ENCODE measurements at places on chromosomes 7 and 10.
A peak's percentile ranks its signal among the peaks of the same experiment; 100 is the strongest.

DNA sequence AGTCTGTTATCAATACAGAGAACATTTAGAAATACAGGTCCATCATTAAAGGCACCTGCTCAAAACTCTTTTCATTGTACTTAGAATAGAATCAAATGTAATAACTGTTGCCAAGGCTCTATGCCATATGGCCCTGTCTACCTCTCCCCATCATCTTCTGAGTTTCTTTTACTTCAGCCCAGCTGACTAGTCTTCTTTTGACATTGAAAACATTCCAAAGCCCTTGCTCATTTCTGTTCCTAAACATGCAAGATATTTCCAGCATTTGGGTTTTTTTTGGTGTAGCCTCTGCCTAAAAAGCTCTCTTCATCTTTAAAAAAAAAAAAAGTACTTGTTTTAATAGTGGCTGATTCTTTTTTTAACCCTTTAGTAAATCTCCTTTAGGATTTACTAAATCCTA lies 165.5 kb upstream of the SMIM30 start:
- no peak for DNase-seq

DNA sequence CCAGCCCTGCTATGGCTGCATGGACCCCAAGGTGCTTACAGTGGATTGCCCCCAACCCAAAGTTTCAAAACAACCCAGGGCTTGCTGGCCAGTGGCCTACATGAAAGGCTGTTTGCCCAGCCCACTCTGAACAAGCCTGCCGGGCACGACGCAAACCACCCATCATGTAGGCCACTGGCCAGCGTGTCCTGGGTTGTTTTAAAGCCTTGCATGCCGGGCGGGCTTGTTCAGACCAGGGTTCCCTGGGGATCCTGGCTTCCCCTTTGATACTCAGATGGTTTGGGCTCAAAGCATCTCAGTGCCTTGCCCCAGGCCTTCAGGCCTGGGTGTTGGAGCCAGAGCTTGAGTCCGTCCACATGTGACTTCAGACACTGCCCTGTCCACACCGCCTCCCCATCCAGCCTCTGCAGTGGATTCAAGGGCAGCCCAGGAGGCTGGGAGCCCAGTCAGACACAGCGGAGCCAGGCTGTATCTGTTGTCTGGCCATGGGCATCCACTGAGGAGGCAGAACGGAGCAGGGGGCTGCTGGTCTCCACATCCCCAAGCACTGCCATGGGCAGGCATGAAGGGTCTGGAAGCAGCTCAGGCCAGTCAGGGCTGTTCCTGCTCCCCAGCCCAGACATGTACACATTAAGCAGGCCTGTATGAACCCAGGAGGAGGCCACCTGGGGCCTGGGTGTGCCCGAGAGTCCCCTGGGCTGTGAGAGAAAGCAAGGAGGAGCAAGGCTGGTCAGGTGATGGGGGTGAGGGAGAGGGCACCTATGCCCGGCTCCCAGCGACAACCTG lies 4.0 kb upstream of the ADIRF start:
- no peak for DNase-seq

DNA sequence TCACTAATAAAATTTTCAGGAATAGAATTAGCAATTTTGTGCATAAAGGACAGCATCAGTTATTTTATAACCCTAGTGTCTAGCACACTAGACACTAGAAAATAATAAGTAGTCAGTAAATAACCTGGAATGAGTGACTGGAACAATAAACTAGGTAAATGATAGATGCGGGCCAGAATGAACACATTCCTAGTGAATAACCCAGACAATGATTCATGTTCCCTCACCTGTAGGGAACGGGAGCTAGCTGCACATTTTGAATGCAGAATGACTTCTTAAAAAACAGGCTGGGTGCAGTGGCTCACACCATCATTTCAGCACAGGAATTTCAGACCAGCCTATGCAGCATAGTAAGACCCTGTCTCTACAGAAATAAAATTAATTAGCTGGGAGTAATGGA lies 3.2 kb upstream of the ATOH7 start:
- no peak for DNase-seq

DNA sequence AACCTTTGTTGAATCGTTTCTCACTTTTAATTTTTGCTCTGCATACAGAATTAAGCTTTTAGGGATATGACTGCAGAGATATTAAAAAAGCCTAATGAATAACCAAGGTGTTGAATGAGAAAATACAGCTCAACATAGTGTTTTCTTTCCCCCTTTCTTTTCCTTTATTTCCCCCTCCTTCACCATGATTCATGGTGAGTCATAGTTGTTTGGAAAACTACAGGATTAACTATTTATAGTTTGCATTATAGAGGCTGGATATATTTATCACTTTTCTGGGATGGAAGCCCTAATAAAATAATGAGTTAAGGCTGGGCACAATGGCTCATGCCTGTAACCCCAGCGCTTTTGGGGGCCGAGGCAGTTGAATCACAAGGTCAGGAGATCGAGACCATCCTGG lies 115.0 kb downstream of the DNAJB9 start:
- DNase-seq, result no peak

- no peak for DNase-seq
Measured at GRCh38 chr10:28298951-28299350, 3.9 kb downstream of the MPP7 start.

GRCh38 chr10:60169111-60169510 lies 220.6 kb downstream of the ANK3 start:
- DNase-seq, result no peak

DNA sequence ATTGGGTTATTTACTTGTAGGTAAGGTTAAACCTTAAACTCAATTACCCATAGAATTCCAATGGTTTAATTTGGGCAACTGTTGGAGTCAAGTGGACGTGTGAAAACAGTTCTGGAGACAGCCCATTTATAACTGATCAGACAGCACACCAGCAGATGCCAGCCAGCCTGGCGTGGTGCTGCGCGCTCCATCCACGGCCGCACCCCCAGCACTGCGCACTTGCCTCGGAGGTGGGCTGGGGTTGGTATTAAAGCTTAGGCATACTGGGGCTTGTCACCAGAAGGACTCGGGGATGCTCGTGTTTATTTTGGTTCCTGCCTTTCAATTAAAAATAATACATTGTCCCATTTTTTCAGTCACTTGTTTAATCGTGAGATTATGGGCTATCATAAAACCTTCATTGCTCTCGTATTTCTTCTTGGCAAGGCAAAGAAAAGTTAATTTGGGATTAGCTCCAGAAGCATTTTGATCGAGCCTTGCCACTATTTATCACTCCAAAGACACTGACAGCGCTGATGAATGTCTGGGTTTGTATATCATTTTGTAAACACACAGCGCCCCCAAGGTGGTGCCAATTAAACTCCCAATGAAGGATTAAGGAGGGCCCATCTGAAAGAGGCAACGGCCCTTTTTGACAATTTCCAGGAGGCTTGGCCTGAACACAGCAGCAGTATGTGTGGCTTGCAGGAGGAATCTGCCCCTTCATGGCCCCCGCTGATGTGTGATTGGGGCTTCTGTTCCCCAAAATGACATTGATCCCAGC lies 204.5 kb upstream of the CXCL12 start:
- DNase-seq, result no peak

DNA sequence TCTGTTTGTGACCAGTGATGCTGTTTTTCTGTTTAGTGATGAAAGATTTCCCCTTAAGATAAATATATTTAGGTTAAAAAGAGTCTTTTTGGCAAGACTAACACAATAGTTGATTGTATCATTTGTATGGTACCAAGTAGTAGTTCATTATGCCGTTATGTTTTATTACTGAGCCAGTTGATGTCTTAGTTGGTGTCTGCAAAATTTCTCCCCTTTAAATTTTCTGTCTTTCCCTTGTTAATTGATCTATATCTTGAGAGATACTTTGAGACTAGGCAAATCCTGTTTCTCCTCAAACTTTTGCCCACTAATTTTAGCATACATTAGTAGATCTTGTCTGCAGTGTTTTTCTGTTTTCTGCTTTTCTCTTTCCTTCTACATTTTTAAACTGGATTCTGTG lies 21.7 kb downstream of the UBE3C start:
- DNase-seq, result no peak

DNA sequence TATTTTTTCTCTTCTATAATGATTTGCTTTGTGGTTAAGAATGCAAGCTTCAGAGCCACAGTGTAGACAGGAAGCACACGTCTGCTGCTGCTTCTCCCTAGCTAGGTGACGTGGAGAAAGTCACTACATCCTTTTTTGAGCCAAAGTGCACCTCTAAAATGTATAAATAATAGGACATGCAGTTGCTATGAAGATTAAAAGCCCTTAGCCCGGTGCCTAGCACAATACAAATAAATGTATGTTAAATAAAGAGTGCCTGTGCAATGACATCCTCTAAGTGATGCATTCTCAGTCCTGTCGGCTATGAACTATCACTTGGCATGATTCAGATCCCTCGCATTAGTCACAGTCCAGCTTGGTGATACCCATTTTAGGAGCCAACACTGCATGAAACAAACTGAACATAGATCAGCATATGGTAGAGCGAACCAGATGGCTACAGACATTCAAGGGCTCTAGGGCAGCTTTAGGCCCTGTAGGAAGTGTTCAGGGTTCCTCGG lies 4.8 kb upstream of the TRDMT1 start:
- peak; percentile 12 for DNase-seq

DNA sequence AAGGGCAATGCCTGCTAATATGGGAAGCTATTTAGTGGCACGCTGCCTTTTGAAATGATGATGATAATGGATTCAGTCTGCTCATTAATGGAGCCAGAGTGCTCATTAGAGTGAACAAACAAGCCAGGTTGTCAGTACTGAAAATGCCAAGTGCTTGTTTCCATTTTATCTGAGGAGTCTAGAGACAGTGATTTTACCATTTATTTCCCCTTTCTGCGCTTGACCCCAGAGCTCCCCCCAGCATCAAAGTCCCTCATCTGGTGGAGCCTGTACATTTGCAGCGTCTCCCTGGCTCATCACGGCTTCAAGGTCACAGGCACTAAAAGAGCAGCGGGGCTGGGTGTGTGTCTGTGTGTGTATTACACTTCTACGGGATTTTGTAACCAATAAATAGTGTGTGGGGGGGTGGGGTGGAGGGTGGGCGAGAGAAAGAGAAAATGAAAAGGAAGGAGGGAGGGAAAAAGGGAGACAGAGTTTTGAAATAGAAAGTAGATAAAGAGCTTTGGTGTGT lies 553.8 kb downstream of the TFEC start:
- no peak for DNase-seq

- no peak for DNase-seq
Measured at GRCh38 chr10:119403921-119404320, 138.6 kb downstream of the RGS10 start.

DNA sequence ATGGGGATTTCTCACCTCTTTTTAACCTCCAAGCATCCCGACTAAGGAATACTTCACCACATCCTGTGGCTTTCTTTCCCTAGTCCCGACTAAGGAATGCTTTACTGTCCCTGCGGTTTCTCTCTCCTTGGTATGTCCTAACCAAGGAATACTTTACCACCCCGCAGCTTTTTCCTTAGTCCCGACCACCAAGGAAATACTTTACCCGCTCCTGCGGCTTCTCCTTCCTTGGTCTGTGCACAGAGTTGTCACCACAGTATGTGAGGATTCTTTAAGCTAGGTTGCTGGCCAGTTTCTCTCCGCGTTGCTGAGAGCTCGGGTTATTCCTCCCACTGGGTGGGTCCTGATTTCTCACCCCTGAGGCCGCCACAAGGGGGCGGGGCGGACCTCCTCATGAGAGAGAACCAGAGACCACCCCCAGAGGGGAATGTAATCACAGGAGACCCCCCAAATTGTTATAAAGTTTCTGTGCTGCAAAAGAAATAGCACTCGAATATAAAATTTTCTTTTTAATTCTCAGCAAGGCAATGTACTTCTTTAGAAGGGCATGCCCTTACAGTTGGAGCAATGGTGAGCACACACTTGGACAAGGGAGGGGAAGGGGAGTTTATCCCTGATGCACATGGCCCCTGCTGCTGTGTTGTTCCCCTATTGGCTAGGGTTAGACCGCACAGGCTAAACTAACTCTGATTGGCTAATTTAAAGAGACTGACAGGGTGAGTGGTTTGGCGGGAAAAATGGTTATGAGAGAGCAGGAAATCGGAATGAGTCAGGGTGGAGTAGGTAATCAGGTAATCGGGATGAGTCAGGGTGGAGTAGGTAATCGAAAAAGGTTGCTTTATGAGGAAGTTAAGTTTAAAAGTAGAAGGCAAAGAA lies 12.8 kb downstream of the SUGCT start:
- no peak for DNase-seq

DNA sequence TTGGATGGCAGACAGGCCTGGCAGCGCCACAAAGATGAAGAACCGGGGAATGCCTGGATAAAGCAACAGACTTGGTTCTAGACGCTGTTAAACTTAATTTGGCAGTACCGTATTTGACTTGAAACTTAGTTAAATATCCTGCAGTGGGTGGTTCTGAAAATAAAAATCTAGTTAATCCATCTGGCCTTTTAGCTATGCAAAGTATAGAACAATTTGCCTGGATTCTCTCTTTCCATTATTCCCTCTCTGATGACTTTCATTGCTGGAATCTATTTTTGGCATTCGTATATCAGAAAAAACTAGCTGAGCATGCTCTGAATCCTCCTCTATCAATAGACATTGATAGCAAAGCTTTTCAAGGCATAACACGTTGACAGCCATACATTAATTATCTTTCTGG lies 203.6 kb downstream of the MACC1 start:
- DNase-seq, result no peak

DNA sequence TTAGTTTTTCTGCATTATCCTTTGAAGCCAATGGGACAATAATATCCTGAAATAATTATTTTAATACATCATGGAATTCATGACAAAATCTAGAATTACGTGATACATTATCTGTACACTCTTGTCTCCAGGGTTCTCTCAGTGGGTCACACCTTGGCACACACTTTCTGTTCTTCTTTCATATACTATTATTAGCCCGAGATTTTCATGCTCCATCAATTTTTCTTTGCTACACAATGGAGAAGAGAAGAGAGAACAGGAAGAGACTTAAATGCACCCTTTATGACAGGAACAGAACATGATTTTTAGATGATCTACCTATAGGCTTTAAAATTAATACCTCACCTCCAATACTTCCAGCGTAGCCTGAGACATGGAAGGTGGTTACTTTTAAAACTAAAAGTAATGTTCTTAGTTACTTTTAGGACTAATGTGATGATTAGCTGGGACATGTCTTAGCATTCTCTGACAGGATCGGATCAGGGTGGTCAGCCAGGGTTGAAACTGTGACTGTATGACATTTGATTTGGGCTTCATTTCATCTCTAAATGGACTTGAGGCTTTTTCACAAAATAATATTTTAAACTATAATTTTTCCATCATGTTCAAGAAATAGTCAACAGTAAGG lies 148.2 kb upstream of the WNT16 start:
- DNase-seq, result no peak

DNA sequence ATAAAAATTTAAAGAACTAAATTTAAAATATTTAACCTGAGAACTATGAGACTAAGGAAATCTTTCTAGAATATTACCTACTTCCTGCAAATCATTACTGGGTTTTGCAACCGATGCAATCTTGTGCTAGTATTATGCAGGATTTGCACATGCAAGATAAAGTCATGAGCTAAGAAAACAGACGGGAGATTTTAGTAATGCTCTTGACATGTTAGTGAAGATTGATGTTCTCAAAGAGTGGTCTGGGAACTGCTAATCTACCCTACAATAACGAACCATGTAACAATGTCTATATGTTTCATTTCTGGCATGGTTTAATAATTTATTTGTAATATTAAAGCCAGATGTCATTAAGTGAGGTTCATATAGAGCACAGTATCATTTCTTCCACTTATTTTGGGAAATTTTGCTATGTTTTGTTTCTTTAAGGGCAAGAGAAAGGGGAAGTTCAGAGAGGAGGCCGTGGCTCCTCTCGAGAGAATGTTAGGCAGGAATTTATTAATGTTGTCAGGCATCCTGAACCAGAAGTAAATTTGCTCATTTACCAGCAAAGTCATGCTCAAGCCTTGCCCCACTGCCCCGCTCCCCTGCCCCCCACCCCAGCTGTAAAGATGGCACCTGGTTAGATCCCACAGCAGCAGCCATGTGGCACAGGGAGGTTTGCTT lies 22.8 kb downstream of the LRRC17 start:
- DNase-seq, result no peak

GRCh38 chr7:54788664-54789063 lies 29.7 kb upstream of the SEC61G start:
- no peak for DNase-seq
